ENCODE measurements at places on chromosomes 7 and 10.

DNA sequence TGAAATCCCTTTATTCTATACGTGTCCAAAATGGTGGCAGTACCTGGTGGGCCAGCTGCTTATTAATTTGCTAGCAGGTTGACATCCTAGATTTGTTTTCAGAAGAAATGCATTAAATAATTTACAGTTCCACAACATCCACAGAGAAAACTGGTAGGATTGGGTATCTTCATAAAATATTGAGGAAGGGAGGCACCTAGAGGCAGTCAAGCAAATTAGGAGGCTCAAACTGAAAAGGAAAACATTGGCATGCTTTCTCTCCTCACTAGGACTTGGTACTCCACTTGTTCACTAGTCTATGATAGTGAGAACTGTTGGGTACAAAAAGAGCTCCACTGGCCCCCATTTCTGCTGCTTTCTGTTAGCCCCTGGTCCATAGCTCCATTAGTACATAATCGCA lies 18.3 kb upstream of the LRGUK start:
- no peak for DNase-seq

DNA sequence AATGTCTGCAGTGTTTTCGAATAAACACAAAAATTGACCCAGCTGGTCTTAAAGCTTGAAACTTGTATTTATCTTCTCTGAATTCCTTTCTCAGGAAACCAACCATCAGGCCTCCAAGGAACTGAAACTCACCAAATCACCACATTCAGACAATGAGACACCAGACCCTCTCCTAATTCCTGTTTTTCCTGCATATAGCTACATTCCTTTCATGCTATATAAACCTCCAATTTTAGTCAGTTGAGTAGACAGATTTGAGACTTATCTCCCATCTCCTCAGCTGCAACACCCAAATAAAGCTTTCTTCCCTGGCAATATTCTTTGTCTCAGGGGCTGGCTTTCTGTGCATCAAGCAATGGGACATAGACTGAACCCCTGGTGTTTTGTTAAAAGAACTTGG lies 317.0 kb downstream of the CACNA2D1 start:
- no peak for DNase-seq

DNA sequence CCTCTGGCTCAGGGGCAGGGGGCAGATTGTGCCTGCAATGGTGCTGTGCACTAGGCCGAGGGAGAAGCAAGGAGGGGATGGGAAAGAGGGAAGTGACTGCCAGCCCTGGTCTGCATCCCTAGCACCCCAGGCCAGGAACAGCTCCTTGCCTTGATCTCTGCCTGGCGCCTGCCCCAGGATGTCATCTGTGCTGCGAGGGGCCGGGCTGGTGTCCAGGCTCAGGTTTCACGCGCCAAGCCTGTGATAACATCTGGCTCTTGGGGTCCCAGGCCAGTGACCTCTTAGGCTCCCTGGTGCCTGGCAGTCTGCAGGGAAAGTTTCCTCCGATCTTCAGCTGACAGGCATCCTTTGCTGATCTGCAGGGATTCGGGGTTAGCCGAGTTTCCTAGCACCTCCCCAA lies 193.5 kb upstream of the GPR26 start:
- DNase-seq = no peak

DNA sequence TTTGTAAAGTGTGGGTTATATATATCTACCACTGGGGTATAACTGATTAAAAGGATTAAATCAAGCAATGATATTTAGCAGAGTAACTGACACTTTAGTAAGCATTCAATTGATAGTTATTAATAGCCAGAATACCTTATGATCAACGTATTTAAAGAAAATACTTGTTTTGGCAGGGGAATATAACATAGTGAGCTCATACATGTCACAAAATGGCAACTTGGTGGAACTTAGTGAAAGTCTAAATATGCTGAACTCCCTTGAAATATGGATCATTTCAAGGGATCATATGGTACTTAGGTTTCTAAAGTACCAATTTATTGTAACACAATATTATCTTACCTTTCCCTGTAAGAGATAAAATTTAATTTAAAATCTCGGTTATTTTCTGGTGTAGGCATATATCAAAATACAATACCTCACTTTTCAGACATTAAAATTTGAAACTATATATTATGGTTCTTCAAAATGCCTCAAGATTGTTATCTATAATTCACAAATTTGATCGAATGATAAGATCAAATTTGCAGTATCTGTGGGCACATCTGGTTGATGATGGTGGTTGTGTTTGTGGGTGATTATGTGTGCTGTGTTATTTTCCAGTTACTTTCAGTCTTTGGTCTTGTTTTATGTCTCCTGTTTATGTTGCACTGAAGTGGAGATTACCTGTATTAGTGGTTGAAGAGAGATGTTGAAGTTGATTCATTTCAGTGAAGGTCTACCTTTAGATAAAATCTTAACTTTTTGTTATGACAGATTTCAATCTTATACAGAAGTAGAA lies 5.2 kb downstream of the ARL4A start:
- no peak for DNase-seq

GRCh38 chr7:39405581-39405980 lies 160.6 kb upstream of the YAE1 start:
- DNase-seq = no peak

DNA sequence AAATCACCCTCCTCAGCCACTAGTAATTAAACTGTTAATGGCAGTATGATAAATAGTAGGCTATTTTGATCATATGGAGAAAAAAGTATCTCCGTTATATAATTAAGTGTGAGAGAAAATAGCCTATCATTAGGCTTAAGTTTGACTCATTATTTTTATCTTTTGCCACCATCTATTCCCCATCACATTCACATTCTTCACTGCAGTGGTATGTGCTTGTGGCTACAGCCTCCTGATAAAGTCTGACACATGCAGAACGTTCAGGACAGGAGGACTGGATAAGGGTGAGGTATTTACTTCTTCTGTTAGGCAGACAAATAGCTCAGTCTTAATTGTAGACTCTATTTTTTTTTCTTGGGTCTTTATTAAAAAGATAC lies 5.8 kb downstream of the NEBL start:
- DNase-seq = no peak

Data from NCI-H2081 treated with DMSO at 0.1 percent for 48 hours (cell line).